ENCODE measurements at places on chromosomes 4 and X. TPM values are rescaled to one million over a fixed set of nuclear protein-coding genes. Genes with fewer than 3 reads are reported as not detected.

DNA sequence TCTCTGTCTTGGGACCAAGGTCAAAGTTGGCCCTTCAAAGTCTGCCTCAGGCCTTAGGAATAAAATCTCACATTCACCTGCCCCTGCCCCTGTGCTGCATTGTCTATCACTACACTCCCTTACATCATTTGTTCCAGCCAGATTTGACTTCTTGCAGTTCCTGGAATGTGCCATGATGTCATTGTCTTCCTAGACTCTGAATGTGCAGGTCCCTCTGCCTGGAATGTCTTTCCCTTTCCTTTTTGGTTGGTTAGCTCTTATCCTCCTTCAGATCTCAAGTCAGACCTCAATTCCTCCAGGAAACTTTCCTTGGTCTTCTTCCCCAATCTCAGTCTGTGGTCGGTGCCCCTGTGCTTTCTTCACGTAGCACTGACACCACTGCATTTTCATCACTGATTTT lies 67.7 kb upstream of the EFNB1 start:
- no peak for ATAC-seq

DNA sequence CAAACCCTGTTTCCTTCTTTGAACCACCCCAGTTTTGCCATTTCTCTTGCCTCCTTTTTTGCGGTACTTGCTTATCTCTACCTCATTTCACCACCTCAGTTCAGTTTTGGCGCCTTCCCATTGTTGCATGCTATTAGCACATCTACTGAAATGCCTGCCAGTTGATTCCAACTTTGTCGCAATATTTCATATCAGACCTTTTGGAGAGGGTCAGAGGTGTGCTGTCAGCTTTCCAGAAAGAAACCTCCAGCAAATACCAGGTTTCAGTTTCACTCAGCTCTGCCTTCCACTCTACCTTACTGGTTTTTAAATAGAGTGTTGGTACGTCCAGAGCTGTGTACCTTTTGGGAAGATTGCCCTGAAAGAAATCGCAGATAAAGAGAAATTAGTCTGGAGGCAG lies 91.9 kb upstream of the CPEB2 start:
- ATAC-seq: no peak

Gene TRPC5OS
- 0.59 TPM for total RNA-seq

Gene AGA
- total RNA-seq: 11.2 TPM

Gene SLC4A4
- total RNA-seq: 1.8 TPM

Gene TRIM61
- 0.38 TPM for total RNA-seq

Gene MUC7
- 2.1 TPM for total RNA-seq

GRCh38 chr4:23969635-23970145 lies 79.8 kb upstream of the PPARGC1A start:
- ATAC-seq: no peak

Gene PGAM4
- total RNA-seq: not detected

DNA sequence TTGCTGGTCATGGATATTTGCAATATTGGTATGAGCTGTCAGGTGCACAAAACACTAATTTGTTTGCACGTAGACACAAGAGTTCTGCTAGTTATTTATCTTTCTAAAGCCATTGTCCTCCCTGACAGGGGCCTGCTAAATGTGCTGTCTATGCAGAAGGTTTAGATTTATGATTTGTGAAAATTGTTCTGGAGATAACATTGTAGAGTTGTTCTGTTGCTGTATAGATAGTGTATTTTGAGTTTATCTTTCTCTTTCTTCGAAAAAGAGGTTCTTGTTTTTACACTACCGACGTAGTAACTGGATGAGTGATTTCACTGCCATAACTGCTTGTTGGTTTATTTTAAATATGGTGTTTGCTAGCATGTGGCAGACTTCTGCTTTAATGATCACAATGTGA lies 28.5 kb upstream of the FGG start:
- no peak for ATAC-seq

DNA sequence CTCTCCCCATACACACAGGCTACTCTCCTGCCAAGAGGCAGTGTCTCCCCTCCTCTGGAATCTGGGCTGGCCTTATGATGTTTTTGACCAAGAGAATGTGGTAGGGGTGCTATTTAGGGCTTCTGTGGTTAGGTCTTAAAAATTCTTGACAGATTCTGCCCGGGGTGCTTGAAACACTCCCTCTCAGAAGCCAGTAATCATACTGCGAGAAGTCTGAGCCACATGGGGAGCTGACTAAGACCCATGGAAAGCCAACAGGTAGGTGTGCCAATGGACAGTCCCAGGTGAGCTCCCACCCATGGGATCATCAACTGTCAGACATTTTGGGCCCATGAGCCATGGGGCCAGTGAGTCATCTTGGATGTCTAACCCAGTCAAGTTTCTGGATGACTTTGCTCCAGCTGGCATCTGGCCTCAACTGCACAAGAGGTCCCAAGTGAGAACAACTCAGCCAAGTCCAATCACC lies 315.7 kb downstream of the FBXW7 start:
- no peak for ATAC-seq

DNA sequence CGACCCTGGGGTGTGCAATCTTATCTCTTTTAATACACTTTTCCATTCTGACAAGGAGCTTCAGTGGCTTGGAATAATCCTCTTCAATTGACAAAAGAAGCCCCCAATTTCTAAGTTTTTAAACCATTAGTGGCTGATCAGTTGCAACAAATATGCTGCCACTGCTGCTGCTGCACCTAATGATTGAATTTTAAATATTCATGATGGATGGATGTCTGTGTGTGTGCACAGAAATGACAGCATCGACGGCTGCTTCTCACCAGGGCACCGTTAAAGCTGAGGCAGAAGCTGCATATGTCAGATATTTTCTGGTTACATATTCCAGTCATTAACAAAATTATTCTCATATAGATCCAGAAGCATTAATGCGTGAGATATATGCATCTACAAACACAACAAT lies 182.4 kb downstream of the MGST2 start:
- ATAC-seq: no peak

GRCh38 chr4:105357258-105357980 lies 116.4 kb downstream of the PPA2 start:
- no peak for ATAC-seq

DNA sequence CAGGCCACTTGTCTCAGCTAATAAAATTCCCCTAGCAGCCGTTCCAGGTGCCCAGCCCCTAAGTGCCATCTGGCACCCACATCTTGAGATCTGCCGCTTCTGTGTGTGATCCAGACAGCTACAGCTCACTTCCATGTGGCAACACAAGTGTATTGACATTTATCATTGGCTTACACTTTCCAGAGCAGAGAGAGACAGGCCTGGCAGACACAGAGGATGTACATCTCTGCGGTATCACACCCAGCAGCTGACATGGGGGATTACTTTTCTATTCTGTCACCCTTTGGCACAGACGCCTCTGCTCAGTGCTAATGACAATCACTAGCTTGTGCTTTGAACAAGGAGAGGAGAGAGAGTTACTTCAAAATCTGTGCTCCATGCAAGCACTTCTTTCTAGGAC lies 195.9 kb downstream of the KDR start:
- ATAC-seq: peak; percentile 30

GRCh38 chrX:23742174-23742696 lies 841 bp downstream of the ACOT9 start:
- ATAC-seq: peak; percentile 67

Gene MAGEC3
- 0.68 TPM for total RNA-seq

DNA sequence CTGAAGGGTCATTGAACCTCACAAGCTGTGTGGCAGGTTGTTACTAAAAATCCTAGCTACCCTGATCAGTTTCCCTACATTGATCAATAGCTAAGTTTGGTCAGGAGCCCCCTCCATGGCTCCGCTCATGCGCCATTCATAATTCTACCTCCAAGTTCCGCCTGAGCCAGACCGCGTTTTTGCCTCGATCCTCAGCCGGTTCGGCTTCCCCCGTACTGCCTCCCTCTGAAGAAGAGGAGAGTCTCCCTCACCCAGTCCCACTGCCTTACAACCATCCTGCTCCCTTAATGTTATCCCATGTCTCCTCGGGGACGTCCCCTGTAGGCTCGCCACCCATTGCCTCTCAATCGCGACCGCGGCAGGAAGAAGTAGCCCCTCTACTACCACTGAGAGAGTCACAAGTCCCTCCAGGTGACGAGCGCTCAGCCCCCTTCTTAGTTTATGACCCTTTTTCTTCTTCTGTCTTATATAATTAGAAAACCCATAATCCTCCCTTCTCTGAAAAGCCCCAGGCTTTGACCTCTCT lies 158.2 kb downstream of the DEFB131A start:
- no peak for ATAC-seq

DNA sequence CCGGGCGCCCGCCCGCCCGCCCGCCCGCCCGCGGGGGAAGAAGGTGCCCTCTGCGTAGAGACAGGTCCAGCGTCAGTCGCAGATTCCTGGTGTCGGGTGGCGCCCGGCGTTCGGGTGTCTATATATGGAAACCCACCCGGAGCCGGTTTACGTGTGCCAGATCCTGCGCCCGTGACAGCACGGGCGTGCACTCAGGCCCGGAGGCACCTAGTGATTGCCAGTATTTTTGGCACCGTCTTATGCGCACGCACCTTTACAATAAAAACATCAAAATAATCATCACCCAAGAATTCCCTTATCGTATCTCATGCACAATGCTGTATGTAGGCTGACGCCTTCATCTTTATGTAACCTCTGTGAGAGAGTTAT lies 519 bp downstream of the SLC25A4 start:
- ATAC-seq: no peak

- no peak for ATAC-seq
These were observed 103.5 kb downstream of the FHDC1 start for GRCh38 chr4:153039542-153040185.

DNA sequence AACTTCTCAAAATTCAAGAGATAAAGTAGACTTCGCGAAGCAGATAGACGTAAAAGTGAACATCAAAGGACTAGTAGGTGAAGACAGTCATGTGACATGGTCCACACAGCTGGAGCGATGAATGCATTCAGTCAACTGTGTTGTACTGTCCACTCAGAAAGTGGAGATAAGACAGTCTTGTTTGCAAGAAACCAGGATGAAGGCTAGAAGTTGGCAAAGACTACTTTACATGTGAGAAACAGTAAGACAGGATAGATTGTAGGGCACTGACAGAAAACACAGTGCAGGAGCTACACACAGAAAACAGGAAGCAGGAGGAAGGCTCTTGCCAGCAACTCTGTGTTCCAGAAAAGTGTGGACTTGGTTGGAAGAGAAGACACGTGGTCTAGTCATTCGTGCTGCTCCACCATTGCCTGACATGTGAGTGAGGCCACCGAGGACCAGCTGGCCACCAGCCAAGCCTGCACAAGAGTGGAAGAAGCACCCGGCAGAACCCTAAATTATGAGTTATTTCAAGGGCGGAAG lies 78.9 kb downstream of the FAT1 start:
- no peak for ATAC-seq
